ENCODE measurements at places on chromosomes 4 and X.

GRCh38 chr4:1381944-1382541 is 24.2 kb downstream of the NKX1-1 start:
- DNase-seq: no peak

- no peak for DNase-seq
Measured at GRCh38 chr4:54315561-54316538, 86.8 kb downstream of the PDGFRA start.

- DNase-seq: no peak
Measured at GRCh38 chr4:150206954-150207353, 128.7 kb downstream of the DCLK2 start.

DNA sequence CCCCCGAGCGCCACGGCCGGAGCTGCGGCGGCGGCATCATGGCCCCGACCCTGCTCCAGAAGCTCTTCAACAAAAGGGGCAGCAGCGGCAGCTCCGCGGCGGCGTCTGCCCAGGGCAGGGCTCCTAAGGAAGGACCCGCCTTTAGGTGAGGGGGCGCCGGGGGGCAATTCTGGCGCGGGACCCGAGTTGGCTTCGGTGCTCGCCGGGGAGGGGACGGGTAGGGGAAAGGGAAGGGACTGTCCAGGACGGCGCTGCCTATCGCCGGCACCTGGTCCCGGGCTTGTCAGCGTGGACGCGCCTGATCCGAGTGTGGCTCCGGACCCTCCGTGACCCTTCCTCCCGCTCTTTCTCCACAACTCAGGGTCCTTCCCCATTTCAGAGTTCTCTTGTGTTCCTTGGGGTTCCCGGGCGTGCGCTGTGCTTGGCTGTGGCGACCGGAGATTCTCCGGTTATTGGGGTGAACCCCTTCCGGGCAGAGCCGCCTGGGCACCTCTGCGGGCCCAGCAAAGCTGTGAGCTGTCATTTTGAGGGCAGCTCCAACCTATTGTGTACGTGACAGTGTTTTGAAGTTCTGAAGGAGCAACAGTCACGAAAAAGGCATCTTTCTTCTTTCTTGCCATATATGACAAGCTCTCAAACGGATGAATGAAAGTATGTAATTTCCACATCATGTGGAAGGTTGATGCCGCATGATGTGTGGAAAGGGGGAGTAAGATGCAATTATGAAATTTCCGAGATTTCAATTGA is 522 bp downstream of the FNIP2 start:
- no peak for DNase-seq

- DNase-seq: no peak
Measured at GRCh38 chr4:113675731-113676697, 85.5 kb downstream of the CAMK2D start.

GRCh38 chr4:143344774-143345173 is 8.1 kb downstream of the GAB1 start:
- DNase-seq: no peak

GRCh38 chrX:153610836-153611213 is 11.9 kb upstream of the CCNQ start:
- DNase-seq: no peak

GRCh38 chr4:152045807-152046571 is 285.2 kb upstream of the GATB start:
- DNase-seq: peak; percentile 56

GRCh38 chr4:137800861-137801260 is 268.6 kb upstream of the PCDH18 start:
- DNase-seq: no peak

DNA sequence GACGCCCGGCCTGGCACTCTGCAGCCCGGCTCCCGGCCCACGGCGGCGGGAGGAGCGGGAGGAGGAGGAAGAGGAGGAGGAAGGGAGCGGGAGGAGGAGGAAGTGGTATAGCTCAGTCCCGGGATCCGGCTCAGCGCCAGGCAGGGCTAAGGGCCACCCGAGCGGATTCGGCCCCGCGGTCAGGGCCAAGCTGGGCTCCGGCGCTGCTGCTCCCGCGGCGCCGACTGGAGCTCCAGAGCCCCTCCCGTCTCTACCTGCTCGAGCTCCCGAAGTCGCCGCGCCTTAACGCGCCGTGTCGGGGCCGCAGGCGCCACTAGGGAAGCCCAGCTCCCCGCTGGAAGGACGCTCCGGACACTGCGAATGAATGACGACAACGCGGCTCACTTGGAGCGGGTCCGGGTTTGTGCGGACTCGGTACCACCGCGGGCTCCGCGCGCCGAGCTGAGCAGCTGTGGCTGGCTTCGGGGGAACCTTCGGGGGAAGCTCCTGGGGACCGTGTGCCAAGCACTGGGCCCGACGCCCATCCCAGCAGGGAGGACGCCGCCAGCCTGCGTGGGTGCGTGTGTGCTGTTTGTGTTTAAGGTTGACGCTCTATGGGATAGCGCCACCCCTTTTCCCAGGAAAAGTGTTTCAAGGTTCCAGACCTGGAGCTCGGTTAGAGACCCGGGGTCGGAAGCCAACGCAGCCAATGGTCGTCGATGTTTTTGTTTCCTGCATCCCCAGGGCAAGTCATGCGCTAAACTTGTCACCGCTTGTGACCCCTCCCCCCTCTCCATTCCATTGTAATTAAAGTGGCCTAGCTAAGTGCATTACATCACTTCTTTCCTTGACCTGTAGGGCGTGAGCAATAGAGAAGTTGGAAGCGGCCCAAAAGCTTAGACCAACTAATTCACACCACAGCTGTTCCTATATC is at the start of gene TBC1D9:
TSS of gene TBC1D9 (minus strand) at position 67 of the 913 bp plus-strand sequence. CDS start 340 bp downstream, outside the sequence.
- peak; percentile 85 for DNase-seq

- no peak for DNase-seq
Measured at GRCh38 chrX:66021765-66022631, 17.9 kb downstream of the VSIG4 start.

DNA sequence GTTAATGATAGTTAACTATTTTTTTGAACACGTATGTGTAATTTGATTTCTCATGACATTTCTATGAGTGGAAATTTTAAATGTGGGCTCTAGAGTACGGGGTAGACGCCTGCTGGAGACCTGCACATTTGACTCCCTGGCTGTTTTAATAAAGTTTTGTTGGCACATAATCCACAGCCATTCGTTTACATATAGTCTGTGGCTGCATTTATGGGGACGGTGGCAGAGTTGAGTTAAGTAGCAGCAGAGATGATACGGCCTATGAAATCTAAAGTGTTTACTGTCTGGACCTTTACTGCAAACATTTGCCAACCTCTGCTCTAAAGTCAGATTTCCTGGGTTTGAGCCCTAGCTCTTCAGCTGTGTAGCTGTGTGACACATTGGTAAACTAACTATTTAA is 118.8 kb downstream of the CHRNA9 start:
- DNase-seq: no peak

DNA sequence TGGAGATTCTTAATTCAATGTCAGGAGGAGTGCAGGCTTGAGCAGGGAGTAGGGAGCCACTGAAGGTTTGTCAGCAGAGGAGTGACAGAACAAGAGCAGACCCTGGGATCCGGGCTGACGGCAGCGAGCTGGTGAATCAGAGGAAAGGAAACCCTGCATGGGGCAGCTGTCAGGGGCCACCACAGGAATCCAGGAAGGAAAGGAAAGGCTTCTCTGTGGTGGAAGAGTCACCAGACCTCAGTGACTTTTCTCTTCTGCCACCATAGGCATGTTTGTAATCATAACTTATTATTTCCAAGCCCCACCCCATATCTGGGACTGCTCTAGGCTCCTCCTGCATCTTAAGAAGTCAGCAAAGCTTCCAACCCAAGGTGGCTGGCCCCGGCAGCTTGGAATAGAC is 150.9 kb downstream of the BCOR start:
- no peak for DNase-seq

DNA sequence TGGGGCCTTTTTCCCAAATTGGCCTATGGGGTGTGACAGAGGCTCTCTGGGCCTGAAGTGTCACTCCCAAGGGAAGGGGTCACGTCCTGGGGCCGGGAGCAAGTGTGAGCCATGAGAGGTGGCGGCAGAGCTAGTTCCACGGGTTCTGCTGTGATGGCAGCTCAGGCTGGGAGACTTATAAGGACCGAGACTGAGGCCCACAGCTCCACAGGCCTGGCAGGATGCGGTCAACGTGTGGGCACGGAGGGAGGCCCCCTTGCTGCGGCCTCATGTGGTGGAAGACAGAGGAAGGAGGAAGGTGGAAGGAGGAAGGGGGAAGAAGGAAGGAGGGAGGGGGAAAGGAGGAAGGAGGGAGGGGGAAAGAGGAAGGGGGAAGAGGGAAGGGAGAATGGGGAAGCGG is 7.2 kb upstream of the CPLX1 start:
- DNase-seq: no peak
